ENCODE measurements at places on chromosomes 5 and 9. TPM values are rescaled to one million over a fixed set of nuclear protein-coding genes. Genes with fewer than 3 reads are reported as not detected.
A peak's percentile ranks its signal among the peaks of the same experiment; 100 is the strongest.

GRCh38 chr5:176590035-176590717, 19.8 kb downstream of the GPRIN1 start:
- H3K27me3 ChIP-seq = no peaks in the 10 kb centered on the region
- no peaks in the 10 kb centered on the region for H3K4me1 ChIP-seq
- no peak overlapping the region for H3K27ac ChIP-seq
- no peak overlapping the region for H3K4me3 ChIP-seq

DNA sequence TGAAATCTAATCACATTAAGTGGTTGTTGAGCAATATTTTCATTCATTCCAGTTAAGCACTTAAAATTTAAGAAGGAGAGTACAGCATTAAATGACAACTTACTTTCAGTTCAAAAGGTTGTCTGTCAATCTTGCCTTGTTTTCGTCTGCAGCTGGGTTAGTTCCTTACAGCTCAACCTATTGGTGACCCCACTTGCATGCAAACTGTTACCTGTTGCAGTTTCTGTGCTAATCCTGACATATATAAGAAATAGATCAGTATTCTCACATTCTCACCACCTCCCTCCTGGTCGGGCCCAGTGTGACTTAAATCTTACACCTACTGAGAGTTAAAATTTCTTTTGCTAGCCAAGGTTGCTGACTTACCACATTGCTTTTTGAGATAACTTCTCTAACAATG, 191.8 kb upstream of the SMC2 start:
- H3K4me3 ChIP-seq = no peak overlapping the region
- no peak for DNase-seq
- no peak overlapping the region for H3K27ac ChIP-seq
- H3K36me3 ChIP-seq = no peaks in the 10 kb centered on the region
- no peaks in the 10 kb centered on the region for H3K4me1 ChIP-seq

- no peaks in the 10 kb centered on the region for H3K4me1 ChIP-seq
- H3K36me3 ChIP-seq = no peaks in the 10 kb centered on the region
Measured at GRCh38 chr5:34603378-34603777, 52.8 kb upstream of the RAI14 start.

DNA sequence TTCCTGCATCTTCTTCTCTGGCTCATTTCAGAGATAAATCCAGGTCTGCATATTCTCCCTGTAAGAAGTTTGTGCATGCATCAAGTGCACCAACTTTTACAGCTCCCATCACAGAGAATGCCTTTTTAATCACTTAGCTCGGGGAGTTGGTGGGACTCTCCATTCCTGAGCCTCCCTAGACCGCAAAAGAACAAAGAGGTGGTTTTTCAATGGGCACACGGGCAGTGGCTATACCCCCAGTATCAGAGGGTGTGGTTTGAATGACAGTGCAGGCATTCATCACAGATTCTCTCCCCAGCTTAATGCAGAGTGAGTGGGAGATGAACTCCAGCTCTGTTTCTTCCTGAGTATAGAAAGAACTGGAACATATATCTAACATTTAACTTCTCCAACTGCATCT, 264.7 kb upstream of the NR4A3 start:
- H3K4me3 ChIP-seq = no peak overlapping the region
- no peak overlapping the region for H3K27ac ChIP-seq
- no peaks in the 10 kb centered on the region for H3K36me3 ChIP-seq
- DNase-seq = no peak
- peaks cover 10% of the 10 kb centered on the region for H3K27me3 ChIP-seq

DNA sequence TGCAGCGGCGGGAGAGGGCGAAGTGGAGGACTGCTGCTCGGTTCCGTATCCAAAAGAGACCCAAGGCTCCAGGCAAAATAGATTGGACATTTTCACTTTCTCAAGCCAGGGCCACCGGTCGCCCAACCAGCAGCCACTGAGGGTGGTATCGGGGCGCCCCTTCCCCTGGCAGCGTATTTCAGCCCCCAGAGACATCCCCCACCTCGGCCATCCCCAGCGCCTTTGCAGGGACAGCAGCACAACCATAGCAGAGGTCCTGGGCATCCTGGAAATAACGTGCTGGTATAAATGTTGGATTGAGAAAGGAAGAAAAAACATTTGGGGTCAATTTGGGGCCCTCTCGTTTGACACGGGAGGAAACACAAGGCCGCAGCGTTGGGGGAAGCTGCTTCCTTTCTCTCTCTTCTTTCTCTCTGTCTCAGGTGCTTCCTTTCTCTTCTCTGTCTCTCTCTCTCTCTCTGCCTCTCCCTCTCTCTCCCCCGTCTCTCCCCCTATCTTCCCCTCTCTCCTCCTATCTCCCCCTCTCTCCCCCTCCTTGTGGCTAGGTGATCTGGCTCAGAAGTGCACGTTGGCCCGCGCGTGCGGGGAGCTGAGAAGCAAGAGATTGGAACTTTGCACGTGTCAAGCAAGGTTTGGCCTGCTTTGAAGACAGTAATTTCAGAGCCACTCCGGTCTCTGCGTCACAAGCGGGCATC, 624 bp upstream of the RETREG1 start:
- H3K27ac ChIP-seq = peak overlapping the region; percentile 89
- peak overlapping the region; percentile 61 for H3K4me3 ChIP-seq
- H3K4me1 ChIP-seq = peaks cover 30% of the 10 kb centered on the region
- no peaks in the 10 kb centered on the region for H3K36me3 ChIP-seq
- peak; percentile 66 for DNase-seq
- H3K27me3 ChIP-seq = no peaks in the 10 kb centered on the region

DNA sequence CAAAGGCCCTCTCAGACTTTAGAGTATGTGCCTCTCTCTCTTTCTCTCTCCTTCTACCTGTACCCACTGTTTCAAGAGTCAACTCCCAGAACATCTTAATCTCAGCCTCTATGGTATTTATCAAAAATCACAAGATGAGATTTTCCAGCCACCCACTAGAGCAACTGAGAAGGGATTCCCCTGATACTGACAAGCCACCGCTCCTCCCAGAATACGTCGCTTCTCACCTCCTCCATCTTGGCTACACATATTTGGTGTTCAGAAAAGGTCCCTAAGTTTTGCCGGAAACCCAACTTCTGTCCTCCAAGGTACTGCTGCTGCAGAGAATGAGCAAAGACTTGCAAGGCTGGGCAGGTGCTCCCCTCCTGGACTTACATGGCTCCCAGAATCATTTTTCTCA, 6.1 kb downstream of the GARIN3 start:
- H3K27ac ChIP-seq = peak overlapping the region; percentile 94
- H3K4me1 ChIP-seq = peaks cover 56% of the 10 kb centered on the region
- DNase-seq = peak; percentile 24
- peak overlapping the region; percentile 70 for H3K4me3 ChIP-seq
- H3K27me3 ChIP-seq = no peaks in the 10 kb centered on the region

- H3K4me1 ChIP-seq = no peaks in the 10 kb centered on the region
- no peak overlapping the region for H3K4me3 ChIP-seq
- H3K27ac ChIP-seq = no peak overlapping the region
Measured at GRCh38 chr5:67530609-67531255, 334.1 kb upstream of the CD180 start.

GRCh38 chr9:21287280-21287679, 17.8 kb downstream of the IFNA5 start:
- H3K4me1 ChIP-seq = no peaks in the 10 kb centered on the region
- no peaks in the 10 kb centered on the region for H3K36me3 ChIP-seq
- H3K27ac ChIP-seq = no peak overlapping the region
- DNase-seq = no peak
- no peak overlapping the region for H3K4me3 ChIP-seq

DNA sequence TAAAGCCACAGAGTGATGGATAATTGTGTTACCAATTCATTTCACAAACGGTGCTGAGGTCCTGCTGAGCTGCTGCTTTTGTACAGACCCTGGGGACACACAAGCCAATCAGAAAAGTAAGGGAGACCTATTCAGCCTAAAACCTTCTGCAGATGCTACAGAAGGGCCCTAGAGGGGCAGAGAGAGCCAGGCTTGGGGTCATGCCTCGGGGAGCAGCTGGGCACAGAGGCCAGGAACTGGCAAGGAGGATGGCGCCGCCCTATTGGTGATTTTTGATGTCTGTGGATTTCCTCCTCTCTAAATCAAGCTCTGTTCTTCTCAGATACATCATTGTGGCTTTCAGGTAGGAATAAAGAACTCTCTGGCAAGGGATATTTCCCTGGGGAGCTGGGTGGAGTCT, 181.9 kb downstream of the ZNF462 start:
- H3K4me1 ChIP-seq = no peaks in the 10 kb centered on the region
- H3K27ac ChIP-seq = no peak overlapping the region
- H3K4me3 ChIP-seq = no peak overlapping the region
- no peaks in the 10 kb centered on the region for H3K36me3 ChIP-seq
- H3K27me3 ChIP-seq = no peaks in the 10 kb centered on the region
- no peak for DNase-seq

DNA sequence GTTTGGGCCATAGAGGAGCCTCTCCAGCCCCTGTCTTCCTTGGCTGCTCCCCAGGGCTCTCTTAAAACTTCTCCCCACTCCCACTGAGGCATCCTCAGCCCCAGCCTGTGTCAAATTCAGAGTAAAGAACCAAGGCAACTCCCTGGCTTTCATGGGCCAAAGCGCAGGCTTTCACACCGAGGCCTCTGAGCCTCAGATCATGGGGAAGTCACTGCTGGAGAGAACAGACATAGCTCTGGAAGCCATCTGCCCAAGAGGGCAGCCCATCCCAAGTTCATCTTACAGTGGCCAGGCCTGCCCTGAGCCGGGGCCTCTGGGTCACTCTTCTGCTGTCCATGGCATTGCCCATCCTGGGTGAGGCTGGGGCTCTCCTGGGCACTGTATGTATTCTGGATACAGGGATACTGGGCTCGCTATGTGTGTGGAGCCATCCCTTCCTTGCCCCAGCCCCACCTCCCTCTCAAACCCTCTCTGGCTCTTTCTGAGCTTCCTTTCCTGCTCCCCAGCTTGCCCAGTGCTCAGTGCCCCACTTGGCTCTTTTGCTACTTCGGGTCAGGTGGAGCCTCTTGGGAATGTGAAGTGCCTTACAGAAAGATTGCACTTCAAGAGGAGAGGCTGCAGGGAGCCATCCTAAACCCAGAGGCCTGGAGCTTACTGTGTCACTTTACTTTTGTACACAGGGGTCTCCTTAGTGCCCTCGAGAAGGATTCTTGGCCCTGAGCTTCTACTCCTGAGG, 33.0 kb downstream of the TGFBI start:
- H3K27me3 ChIP-seq = no peaks in the 10 kb centered on the region
- H3K36me3 ChIP-seq = no peaks in the 10 kb centered on the region
- no peak overlapping the region for H3K27ac ChIP-seq
- no peaks in the 10 kb centered on the region for H3K4me1 ChIP-seq
- H3K4me3 ChIP-seq = no peak overlapping the region
- no peak for DNase-seq

DNA sequence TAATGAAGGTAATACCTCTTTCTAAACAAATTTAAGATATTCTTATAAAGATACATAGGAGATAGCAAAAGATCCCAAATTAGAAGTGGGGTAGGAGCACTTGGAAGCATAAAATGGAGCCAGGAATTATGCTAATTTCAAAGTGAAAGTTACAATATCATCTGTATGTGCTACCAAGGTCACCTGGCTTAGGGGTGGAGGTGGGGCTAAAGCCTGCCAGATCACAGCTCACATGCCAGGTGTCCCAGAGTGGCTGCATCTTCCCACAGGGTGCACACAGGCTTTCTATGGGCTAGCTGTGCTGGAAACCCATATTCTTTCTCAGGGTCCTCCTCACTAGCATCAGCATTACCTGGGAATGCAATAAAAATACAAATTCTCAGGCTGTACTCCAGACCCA, 118.2 kb upstream of the TXNDC8 start:
- H3K4me3 ChIP-seq = no peak overlapping the region
- peaks cover 3% of the 10 kb centered on the region for H3K27me3 ChIP-seq
- H3K36me3 ChIP-seq = no peaks in the 10 kb centered on the region
- H3K27ac ChIP-seq = no peak overlapping the region

DNA sequence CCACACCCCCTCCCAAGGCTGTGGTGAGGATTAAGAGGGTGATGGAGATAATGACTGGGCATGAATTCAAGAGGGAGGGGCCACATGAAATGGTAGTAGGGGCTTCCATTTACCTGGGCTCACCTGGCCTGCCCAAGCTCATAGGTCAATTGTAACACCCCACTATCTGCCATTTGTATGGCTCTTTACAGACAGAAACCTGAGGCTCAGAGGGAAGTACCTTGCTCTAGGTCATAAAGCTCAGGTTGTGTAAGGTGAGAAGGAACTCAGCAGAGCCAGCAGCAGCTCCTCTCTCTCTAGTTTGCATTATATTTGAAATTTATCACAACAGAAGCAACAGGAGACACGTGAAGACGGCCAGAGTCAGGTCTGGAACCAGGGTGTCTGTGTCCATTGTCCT, 133.4 kb upstream of the ALDH1B1 start:
- H3K27me3 ChIP-seq = no peaks in the 10 kb centered on the region
- H3K27ac ChIP-seq = no peak overlapping the region

GRCh38 chr5:173457482-173457881, 129.3 kb upstream of the STC2 start:
- H3K4me1 ChIP-seq = no peaks in the 10 kb centered on the region
- no peak overlapping the region for H3K4me3 ChIP-seq
- no peaks in the 10 kb centered on the region for H3K27me3 ChIP-seq

GRCh38 chr5:73434461-73434860, 14.1 kb downstream of the FOXD1 start:
- H3K4me1 ChIP-seq = peaks cover 17% of the 10 kb centered on the region
- H3K27me3 ChIP-seq = peaks cover 58% of the 10 kb centered on the region
- DNase-seq = no peak
- H3K27ac ChIP-seq = no peak overlapping the region
- no peaks in the 10 kb centered on the region for H3K36me3 ChIP-seq

DNA sequence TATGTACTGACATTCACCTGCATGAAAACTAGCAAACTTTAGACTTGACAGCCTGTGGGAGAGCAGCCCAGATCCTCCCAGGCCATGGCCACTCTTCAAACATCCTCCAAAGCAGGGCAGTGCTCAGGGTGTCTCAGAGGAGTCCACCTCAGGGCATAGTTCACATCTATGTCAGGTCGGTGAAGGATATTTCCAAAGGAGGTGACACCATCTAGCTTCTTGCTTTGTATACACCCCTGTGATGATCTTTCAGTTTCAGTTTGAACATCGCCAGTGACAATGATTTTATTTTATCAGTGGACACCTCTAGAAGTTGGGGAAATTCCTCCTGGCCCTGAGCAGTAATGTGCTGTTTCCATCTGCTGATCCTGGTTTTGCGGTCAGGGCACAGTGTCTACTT, 20.1 kb downstream of the CDK20 start:
- H3K27ac ChIP-seq = no peak overlapping the region
- no peak for DNase-seq
- H3K4me3 ChIP-seq = no peak overlapping the region
- no peaks in the 10 kb centered on the region for H3K36me3 ChIP-seq
- no peaks in the 10 kb centered on the region for H3K4me1 ChIP-seq
- H3K27me3 ChIP-seq = peaks cover 3% of the 10 kb centered on the region

Gene C5orf58
- total RNA-seq = not detected

Gene PHYHD1
- 0.52 TPM for total RNA-seq

Gene LURAP1L
- not detected for total RNA-seq

Gene ZFP37
- 1.8 TPM for total RNA-seq

Gene TTC23L
- total RNA-seq = not detected

Gene CPLANE1
- 2.8 TPM for total RNA-seq

Gene JAK2
- 19.5 TPM for total RNA-seq

Gene CD72
- 7.9 TPM for total RNA-seq

Gene PCDHA4
- total RNA-seq = not detected

Gene FAM114A2
- 23.7 TPM for total RNA-seq

Gene SOHLH1
- not detected for total RNA-seq

Gene PALM2AKAP2
- total RNA-seq = 0.62 TPM
